ENCODE measurements at places on chromosomes 13 and 19.

GRCh38 chr13:100680131-100680530, 5.5 kb upstream of the TMTC4 start:
- no peak for DNase-seq

DNA sequence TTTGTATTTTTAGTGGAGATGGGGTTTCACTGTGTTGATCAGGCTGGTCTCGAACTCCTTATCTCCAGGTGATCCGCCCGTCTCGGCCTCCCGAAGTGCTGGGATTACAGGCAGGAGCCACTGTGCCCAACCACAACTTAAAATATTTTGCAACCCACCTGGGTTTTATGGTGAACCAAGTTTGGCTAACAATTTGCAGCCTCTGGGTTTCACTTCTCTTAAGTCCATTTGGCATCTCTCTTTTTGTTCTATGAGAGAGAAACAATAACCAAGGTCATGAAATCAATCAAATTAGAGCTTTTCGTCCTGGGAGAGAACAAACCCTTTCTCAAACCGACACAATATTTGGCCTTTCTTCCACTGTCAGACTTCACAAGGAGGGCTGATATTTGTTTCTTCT, 5.6 kb upstream of the SMAD9 start:
- DNase-seq = no peak

DNA sequence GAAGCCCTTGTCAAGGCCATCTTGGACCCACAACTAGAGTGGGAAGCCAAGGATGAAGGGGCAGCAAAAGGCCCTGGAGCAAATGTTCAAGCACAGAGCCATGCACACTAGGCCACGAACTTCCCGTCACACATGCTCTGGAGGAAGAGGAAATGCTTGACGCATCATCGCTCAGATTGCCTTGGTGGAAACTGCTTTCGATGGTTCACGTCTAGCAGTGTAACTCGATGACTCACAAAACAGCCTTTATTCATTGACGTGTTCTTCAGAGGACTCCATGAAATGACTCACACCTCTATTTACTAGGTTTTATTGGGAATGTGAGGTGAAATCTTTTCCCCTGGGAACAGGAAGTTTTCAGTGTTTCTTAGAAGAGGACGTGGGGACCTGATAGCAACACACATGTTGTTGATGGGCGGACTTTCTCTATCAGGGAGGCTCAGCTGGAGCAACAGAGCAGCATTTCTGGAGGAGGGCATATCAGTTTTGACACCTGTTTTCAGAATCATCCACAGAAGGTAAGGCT, 79.8 kb upstream of the FLT1 start:
- no peak for DNase-seq

- DNase-seq = no peak
These were observed 1.8 kb downstream of the FGF14 start for GRCh38 chr13:102399791-102400674.

DNA sequence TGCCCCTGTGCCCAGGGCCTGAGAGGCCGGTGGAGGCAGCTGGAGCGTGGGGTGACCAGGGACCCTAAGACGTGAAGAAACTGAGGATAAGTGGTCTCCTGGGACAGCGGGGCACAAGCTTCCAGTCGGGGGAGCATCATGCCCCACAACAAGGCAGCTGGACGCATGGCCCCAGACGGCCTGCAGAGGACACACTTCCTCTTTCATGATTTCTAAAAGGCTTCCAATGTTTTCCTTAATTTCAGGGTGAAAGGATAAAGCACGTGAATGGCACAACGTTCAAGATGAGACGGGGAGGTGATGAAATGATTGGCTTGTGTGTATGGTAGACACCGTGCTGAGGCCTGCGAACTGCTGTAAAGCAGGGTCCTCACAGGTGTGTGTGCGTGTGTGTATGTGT, 20.2 kb upstream of the MYDGF start:
- no peak for DNase-seq

DNA sequence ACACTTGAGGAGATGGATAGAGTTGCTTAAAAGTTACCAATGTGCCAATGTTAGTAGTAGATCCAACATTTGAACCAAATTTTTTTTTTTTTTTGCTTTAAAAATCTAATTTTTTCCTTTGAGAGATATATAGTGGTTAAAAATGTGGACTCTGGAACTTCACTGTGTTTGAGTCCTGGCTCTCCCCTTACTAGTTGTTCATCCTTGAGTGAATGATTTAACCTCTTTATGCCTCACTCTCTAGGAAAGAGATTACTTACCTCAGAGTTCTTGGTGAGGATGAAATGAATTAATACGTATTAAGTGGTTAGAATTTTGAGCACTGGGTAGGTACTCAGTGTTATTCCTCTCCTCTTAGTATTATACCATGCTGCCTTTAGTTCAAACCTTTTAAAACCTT, 24.3 kb downstream of the PDS5B start:
- no peak for DNase-seq

- DNase-seq = no peak
These were observed 2.7 kb upstream of the NOP53 start for GRCh38 chr19:47742634-47743033.

DNA sequence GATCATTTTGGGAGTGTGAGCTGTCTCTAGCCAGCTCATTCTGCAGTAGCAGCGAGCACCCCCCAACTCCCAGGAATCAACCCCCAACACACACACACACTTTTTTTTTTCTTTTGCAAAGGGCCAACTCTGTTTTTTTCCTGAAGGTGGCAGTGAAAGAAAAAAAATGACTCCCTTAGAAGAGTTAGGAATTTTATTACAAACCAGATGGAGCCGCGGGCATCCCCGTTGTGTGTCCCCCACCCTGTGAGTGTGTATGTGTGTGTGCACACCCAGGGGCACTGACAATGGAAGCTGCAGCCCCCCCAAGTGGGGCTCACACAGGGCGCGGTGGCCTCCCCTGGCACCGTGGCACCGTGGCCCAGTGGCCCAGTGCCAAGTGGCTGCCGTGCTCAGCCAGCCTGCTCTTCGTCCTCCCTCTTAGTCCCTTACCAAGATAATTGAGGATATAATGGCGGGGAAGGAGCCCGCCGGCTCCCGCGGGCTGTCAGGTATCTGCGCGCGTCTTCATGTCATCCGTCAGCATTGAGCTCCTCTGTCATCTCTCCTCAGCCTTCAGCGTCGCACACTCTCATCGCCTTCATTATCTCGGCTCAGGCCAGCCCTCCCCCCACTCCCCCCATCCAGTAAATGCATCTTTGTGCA, 314.1 kb downstream of the ZNF536 start:
- DNase-seq = no peak

GRCh38 chr13:44617648-44618047, 41.5 kb upstream of the TSC22D1 start:
- DNase-seq = no peak

- DNase-seq = no peak
These were observed 7.6 kb downstream of the COL4A1 start for GRCh38 chr13:110299283-110299840.

- DNase-seq = no peak
These were observed 776 bp downstream of the DNAJC3 start for GRCh38 chr13:95677564-95678266.
